ENCODE measurements at places on chromosomes 12 and 14. TPM values are rescaled to one million over a fixed set of nuclear protein-coding genes. Genes with fewer than 3 reads are reported as not detected.

DNA sequence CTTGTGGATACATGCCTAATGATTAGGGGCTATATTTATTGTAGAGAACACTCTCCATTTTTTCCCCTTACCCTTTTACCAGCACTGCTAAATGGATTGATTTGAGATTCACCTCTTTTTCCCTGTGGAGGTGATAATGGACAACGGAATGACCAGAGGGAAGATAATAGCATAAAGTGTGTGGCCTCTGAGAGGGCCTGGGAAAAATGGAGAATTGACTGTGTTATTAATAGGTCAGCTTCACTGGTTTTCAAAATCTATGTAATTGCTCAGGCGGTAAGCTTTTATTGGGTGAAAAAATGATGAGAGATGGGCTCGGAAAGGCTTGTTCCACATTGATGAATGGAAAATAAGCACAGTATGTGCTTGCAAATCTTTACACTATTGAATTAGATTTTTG, 15.8 kb downstream of the FLRT2 start:
- no peaks in the 10 kb centered on the region for H3K36me3 ChIP-seq
- no peak for DNase-seq
- no peaks in the 10 kb centered on the region for H3K4me1 ChIP-seq
- H3K4me3 ChIP-seq = no peak overlapping the region
- no peaks in the 10 kb centered on the region for H3K27me3 ChIP-seq

DNA sequence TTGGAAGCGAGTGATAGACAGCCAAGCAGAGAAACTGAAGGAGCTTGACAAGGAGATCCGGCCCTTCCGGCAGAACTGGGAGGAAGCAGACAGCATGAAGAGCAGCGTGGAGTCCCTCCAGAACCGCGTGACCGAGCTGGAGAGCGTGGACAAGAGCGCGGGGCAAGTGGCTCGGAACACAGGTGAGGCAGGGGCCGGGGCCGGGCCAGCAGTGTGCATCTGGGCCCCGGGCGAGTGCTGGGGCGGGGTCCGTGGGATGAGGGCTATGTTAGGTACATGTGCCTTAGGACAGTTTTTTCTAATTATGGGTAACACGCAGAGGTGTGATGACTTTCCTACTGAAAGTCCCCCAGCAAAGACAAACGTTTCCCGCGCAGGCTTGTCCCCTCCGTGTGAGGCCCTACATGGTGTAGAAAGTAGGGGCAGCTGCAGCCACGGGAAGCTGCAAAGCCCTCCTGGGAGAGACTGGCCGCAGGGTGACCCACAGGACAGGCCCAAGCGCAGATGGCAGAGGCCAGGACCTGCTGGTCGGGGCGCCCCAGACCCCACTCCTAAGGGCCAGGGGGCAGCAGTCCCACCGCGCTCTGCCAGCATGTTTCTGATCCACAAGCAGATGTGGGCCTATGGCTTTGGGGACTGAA, 19.1 kb upstream of the AMN start:
- peaks cover 4% of the 10 kb centered on the region for H3K36me3 ChIP-seq
- no peak for DNase-seq
- no peaks in the 10 kb centered on the region for H3K27me3 ChIP-seq
- H3K4me1 ChIP-seq = no peaks in the 10 kb centered on the region

DNA sequence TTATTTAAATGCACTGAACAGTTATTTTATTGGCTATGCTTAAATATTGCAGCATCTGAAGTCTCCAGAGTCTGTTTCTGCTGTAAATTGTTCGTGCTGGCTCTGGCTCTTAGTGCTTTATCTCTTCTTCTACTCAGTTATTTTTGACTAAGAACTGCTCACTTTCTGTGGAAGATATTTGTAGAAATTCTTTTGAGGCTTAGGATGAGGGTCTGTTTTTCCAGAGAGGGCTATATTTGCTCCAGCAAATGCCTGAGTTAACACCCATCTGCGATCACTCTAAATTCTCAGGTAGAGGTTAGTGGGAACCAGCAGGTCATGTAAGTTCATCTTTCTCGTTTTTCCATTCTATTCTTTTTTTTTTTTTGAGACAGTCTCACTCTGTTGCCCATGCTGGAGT, 71.1 kb downstream of the ARL6IP4 start:
- H3K27ac ChIP-seq = no peak overlapping the region
- H3K36me3 ChIP-seq = no peaks in the 10 kb centered on the region
- H3K4me3 ChIP-seq = no peak overlapping the region
- no peaks in the 10 kb centered on the region for H3K4me1 ChIP-seq
- no peaks in the 10 kb centered on the region for H3K27me3 ChIP-seq

The SLC22A17 gene
- 35.3 TPM for total RNA-seq

GRCh38 chr12:30466093-30466585, 229.5 kb downstream of the IPO8 start:
- no peak overlapping the region for H3K27ac ChIP-seq
- H3K27me3 ChIP-seq = no peaks in the 10 kb centered on the region
- no peak overlapping the region for H3K4me3 ChIP-seq
- no peaks in the 10 kb centered on the region for H3K36me3 ChIP-seq

The SMIM41 gene
- 0.31 TPM for total RNA-seq

The NPC2 gene
- total RNA-seq = 217 TPM

GRCh38 chr12:46682148-46682547, 143.6 kb downstream of the SLC38A4 start:
- H3K27me3 ChIP-seq = no peaks in the 10 kb centered on the region
- no peak for DNase-seq
- H3K4me1 ChIP-seq = no peaks in the 10 kb centered on the region
- H3K4me3 ChIP-seq = no peak overlapping the region
- no peak overlapping the region for H3K27ac ChIP-seq
- no peaks in the 10 kb centered on the region for H3K36me3 ChIP-seq

Data from kidney (tissue), 22 donors.